Glomerular endothelial cell (primary cell): ENCODE measurements at places on chromosomes 11 and 22. TPM values are rescaled to one million over a fixed set of nuclear protein-coding genes. Genes with fewer than 3 reads are reported as not detected.

- no peak for DNase-seq
Observed at GRCh38 chr11:126943316-126943715, 57.3 kb downstream of the KIRREL3 start.

DNA sequence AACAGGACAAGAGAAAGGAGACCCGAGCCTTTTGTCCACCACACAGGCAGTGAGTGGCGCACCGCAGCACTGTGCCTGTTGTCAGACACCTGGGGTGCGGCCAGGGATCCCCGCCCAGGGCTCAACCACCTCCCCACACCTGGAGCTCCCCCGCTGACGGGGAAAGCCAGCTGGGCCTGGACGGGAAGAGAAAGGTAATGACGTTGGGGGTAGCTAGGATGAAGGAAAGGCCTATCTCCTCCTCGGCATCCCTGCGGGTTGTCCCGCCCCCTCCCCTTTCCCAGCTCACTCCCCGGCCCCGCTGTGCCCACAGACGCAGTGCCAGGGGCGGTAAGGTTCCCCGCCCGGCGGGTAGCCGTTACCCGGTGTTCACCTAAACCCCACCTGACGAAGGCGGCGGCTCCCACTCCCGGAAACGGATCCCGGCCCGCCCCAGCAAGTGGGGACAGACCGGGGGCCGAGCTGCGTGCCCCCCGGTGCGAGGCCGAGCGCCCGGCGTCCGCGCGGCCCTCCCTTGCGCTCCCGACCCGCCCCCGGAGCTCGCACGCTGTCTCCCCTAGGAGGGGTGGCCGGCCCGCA, 495 bp downstream of the HYOU1 start:
- no peak for DNase-seq

GRCh38 chr22:27835446-27835845, 33.9 kb upstream of the MN1 start:
- no peak for DNase-seq

- DNase-seq, result no peak
Observed at GRCh38 chr11:133903056-133903455, 53.7 kb downstream of the IGSF9B start.

DNA sequence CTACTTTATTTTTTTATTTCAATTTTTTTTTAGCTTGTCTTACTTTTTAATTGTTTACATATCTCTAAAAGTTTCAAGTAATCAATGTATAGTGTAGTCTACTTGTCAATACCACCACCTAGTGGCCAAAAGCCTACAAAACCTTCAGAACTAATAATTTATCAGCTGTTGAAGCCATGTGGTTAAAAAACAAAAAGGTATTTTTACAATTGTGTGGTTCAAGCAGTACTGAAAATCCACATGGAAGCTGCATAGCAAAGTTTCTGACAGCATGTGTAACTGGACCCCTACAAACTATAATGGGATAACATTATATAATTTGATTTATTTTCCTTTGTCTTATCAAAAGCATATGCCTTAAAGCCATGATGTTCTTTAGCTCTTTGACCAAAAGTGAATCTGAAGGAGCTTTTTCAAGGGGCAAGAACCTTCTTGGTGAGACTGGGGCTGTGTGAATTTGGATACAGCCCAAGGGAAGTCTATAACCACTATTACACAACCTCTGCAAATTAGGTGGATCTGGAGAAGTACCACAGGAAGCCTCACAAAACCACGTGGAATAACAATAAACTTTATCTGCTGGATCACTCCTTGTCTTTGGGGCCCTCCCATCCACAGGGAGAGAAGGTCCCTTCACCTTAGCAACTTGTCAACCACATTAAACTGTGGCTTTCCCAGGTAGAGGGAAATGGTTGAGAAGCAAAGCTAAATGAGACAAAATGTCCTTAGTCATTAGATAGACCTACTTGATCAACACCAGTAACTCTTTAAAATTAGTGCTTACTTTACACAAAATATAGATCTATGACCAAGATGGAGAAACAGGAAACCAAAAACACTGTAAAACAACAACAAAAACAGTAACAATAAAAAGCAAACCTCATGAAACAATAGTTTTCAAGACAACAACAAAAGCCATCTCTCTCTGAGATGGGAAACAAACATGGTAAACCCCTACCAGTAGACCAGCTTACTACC, 9.9 kb downstream of the NARS2 start:
- DNase-seq, result peak; percentile 84

DNA sequence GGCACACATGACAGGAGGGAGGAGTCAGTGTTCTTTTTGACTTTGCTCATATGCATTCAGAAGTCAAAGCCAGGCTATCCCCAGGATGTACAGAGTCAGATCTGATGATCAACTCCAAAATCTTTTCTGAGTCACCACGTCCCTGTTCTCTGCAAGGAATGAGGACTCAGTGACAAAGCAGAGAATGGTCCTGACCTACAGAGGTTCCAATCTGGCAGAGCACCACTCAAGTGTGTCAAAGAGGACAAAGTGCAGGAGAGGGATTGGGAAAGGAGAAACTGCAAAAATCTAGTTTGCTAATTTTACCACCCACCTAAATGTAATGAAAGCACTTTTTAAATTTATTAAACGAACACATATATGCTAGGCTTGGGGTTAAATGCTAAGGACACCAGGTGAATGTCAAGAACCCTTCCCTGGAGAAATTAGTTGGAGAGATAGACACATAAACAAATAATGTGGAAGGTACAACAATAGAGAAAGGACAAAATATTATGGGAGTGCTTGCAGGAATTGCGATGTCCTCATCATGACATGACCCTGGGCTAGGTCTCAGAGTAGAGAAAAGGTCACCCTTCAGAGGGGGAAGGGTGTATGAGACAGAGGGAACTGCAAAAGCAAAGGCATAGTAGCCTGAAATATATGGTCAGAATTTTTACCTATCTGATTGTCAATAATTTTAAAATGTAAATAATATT, 56.3 kb downstream of the MTNR1B start:
- no peak for DNase-seq

GRCh38 chr11:59358595-59358994, at the start of gene OR5AN1:
TSS of gene OR5AN1 (plus strand) at chr11:59358895. CDS start at chr11:59364459, 5,564 bp downstream.
- no peak for DNase-seq

DNA sequence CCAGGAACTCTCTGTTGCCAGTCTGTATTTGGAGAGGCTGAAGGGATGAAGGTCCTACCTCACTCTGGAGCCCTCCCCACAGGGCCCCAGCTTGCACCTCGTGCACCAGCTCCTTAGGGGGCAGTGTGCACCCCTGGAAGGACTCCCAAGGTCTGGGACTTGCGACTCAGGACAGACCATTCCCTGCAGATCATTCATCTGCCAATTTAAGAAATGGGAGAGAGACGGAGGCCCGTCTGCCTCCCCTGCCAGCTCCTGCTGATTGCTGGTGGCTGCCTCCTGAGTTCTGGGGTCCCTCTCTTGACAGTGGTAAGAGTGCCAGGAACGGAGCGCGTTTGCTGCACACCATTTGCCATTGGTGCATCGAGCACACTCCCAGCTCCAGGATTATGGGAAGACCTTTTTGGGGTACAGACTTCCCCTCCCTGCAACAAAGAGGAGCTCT, 27.4 kb upstream of the MALAT1 start:
- no peak for DNase-seq

- DNase-seq, result no peak
Observed at GRCh38 chr11:45485070-45485707, 180.2 kb downstream of the CHST1 start.

DNA sequence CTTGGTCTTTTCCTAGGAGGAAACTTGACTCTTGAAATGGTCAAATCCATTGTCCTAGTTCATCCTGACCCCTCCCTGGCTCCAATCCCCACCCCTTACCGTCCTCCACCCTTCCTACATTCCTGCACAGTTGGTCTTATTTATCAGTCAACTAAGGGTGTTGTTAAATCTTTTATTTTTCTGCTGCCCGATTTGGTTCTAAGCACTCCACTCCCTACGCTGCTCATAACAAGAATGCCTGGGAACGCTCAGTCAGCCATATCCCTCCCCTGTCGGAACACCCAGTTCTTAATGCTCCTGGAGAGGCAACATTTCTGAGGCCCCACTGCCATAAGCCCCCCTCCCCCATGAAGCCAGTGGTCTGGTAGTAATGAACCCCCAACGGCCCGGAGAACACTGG, 9.7 kb downstream of the EHF start:
- no peak for DNase-seq

GRCh38 chr22:37371491-37371890, 55.8 kb downstream of the ELFN2 start:
- no peak for DNase-seq

DNA sequence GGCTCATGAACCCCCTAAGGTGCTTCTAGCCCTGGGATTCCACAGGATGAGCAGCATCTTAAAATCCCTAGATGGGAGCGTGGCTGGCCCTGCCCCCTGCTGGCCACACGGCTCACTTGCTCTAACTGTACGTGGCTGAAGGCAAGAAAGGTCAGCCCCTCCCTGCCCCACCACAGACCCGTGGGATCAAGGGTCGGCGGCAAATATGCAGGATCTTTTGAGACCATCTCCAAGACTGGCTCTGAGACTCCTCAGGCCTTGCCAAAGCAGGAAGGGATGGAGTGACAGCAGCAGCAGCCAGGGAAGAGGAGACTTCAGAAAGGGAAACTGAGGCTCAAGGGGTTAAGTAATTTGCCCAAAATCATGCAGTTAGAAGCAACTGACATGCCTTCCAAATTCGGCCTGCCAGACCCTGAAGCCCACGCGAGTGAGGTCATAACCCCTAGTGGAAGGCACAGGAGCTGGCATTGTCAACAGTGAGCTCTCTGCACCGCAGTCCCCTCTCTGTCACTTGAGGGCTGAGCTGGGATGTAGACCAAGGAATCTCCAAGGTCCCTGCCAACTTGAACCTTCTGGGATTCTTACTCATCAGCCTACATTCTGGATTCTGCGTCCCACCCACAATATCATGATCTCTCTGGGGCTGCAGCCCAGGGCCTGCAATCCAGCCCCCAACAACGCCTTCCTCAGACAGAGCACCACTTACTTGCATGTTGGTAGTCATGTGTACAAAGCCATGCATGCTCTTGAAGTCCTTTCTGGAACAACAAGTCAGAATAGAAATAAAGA, 31.4 kb downstream of the CREB3L1 start:
- DNase-seq, result no peak

DNA sequence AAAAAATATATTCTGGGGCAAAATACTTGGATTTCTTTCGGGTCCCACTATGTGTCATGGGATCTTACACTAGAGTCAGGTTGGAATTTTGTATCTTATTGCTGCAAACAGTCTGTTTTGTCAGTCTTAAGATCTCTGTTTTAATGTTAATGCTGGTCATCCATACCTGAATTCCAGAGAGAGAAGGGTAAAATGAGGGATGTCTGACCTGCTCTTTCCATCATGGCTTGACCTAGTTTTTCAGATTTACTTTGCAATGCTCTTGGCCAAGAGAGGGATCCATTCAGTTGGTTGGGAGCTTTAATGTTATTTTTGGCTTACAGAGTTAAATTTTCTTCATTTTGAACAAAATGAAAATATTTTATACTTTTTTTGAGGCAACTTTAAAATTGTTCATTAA, 117.2 kb downstream of the CASP12 start:
- DNase-seq, result no peak

GRCh38 chr11:67997475-67997921, 6.4 kb downstream of the UNC93B1 start:
- no peak for DNase-seq

DNA sequence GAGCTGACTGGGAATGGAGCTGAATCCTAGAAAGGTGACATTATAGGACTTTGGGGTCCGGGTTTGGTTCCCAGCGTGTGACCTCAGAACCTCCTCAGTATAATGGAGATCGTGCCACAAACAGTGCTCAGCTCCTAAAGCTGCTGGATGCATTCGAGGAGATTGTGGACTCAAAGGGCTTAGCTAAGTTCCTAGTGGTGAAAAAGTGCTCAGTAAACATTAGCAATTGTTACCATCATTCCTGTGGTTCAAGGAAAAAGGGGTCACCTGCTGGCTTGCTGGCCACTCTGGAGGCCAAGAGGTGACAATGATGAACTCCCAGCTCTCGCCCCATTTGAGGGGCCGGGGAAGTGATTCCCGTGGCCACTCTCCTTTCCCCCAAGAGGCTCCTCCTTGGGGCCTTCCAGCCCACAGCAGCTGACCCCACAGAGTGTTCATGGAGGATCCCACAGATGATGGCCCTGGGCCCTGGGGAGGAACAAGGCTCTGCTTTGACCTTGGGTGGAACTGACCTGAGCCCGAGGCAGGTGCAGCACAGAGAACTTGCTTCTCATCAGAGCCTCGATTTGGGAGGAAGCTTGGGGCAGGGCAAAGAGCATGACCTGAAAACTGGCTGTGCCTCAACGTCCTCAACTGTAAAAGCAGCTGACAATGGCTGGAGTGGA, 40.1 kb downstream of the TRIM29 start:
- no peak for DNase-seq

- no peak for DNase-seq
Observed at GRCh38 chr11:1705126-1706052, 8.4 kb downstream of the KRTAP5-6 start.

DNA sequence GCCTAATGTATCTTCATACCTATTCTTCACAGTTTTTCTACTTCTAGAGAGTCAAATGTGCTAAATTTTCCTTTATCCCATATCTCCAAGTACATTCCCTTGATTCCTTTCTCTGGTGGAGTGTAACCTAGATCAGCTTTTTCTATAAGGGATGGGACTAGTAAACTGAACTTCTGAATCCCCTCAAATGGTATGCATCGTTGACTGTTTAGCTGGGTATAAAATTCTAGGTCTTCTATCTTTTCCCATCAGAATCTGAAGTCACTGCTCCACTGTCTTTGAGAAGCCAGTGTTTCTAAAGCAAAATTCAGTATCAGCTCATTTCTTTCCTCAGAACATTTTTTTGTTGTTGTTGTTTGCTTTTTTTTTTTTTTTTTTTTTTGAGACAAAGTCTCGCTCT, 1256.8 kb downstream of the BRD1 start:
- DNase-seq, result no peak

GRCh38 chr11:111797145-111797581, 31.0 kb upstream of the PPP2R1B start:
- no peak for DNase-seq

GRCh38 chr11:31887180-31887579, 76.1 kb upstream of the PAX6 start:
- DNase-seq, result no peak

DNA sequence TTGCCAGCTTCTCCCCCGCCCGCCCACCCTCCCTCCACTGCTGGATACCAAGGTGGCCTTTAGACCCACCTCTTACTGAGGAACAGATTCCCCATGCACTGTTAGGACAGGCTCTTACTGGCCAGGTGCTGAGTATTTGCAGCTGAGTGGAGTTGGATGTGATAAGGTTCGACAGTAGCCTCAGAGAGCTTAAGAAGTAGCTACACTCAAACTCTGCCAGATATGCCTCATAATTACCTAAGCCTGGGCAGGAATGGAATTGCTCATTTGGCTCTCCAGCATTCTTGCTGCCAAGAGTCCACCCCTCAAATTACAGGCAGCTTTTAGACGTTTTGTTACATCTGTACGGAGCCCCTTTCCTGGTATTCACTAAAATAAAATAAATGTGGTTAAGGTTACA, 9.6 kb downstream of the FAM181B start:
- no peak for DNase-seq

GRCh38 chr11:8503910-8504364, 90.1 kb downstream of the STK33 start:
- no peak for DNase-seq

Gene POU2AF3
- not detected in 2 replicates for total RNA-seq

Gene CREB3L1
- 6.3 and 23.4 TPM in 2 replicates for total RNA-seq

Gene TMPRSS6
- total RNA-seq, result not detected in 2 replicates

Gene DDI1
- total RNA-seq, result not detected in 2 replicates

Gene TRIM48
- total RNA-seq, result not detected in 2 replicates

Gene TSSK2
- not detected in 2 replicates for total RNA-seq

Gene SBF1
- 53.7 and 66.0 TPM in 2 replicates for total RNA-seq

Gene C11orf87
- 0.12 TPM in 1 of 2 replicates, not detected in the other for total RNA-seq

Gene CDC42EP2
- total RNA-seq, result 48.0 and 56.5 TPM in 2 replicates

Gene POU2AF1
- not detected in 2 replicates for total RNA-seq

Gene ST14
- 0.12 TPM in 1 of 2 replicates, not detected in the other for total RNA-seq

Gene PRRG4
- total RNA-seq, result 0.44 and 0.88 TPM in 2 replicates
